ENCODE measurements at places on chromosomes 3 and 15.
A peak's percentile ranks its signal among the peaks of the same experiment; 100 is the strongest.

DNA sequence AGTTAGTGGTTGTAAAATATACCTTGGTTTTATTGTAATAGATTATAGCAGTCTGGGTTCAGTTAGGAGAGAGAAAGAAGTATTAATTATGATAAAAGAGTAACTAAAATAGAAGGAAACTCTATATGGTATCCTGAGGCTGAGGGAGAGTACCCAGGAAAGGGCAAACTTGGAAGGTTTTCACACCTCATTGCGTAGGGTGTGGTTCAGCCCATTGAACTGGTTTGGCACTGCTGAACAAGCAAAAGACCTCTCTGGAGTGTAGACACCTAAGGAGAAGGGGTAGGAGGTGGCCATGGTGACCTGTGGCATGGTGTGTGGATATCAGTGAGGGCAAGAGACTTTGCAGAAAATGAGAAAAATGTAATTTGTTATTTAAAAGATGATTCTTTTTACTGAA, 63.5 kb downstream of the STT3B start:
- no peak for DNase-seq

DNA sequence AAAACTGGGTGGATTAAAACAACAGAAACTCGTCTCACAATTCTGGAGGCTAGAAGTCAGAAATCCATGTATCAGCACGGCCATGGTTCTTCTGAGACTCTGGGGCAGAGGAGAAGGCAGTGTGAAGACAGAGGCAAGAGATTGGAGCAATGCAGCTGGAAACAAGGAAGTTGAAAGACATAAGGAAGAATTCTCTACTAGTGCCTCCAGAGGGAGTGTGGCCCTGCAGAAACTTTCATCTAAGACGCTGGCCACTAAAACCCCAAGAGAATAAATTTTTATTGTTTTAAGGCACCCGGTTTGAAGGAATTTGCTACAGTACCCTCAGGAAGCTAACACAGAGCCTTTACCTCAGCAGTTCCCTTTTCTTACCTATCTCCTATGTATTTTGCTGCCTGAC, 1012.2 kb upstream of the CADM2 start:
- no peak for DNase-seq

- no peak for DNase-seq
These were observed 98.8 kb downstream of the ADAMTS17 start for GRCh38 chr15:100242989-100243388.

GRCh38 chr3:193736616-193737015, 143.6 kb downstream of the OPA1 start:
- DNase-seq = no peak

GRCh38 chr3:36868614-36869436, 76.0 kb downstream of the TRANK1 start:
- DNase-seq = peak; percentile 20

- no peak for DNase-seq
These were observed 236.2 kb downstream of the ZPLD1 start for GRCh38 chr3:102670986-102671385.

DNA sequence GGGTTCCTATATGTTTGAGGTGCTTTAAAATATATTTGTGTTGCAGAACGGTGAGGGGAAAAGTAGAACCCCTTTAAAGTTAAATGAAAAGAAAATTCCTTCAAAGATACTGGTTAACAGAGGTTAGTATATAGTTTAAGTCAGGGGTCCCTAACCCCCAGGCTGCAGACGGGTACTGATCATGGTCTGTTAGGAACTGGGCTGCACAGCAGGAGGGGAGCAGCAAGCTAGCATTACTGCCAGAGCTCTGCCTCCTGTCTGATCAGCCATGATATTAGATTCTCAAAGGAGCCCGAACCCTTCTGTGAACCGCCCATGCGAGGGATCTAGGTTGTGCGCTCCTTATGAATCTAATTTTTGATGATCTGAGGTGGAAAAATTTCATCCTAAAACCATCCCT, 37.5 kb upstream of the RFX7 start:
- no peak for DNase-seq

- DNase-seq = no peak
These were observed 276.6 kb upstream of the CFAP20DC start for GRCh38 chr3:59326246-59327024.

GRCh38 chr3:190426806-190427507, 22.7 kb downstream of the TMEM207 start:
- no peak for DNase-seq

DNA sequence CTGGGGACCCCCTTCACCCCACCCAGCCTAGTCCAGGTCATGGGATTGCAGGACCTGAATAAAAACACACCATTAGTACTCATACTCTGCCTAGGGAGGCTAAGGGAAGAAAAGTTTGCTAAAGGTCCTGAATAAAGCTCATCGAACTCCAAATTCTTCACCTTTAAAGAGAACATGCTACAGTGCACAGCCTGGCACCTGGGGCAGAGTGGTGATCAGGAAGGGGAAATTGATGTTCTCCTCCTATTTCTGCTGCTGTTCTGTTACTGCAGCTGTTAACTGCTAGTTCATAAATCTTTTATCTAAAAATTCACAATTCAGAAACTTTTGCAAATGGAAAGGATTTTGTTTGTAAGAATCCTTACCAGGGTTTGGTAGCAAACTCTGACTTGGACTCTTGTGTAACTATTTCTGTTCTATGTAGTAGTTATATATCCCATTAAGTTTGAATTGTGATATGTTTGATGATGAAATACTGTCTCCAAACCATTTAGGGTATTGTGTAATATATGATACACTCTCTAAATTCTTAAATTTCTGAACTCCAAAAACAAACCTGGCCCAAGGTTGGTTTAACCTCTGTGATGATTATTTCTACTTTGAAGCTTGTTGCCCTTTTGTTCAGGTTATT, 27.9 kb downstream of the MCTP2 start:
- DNase-seq = no peak

DNA sequence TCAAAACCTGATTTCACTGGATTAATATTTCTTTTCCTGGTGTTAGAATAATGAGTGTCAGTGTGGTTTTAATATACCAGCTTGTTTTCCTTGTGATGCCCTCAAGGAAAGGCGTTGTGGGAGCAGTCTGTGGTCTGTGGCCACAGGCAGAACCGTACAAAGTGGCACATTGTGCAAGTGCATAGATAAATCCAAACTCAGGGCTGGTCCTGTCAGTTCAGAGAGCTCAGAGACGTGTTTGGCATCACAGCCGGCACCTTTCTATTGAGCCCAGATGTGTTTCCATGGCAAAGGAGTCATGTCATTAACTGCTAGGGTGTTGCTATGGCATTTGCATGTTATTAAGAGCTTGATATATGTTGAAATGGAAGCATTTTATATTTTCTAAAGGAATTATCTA, 289.9 kb upstream of the RASGRP1 start:
- no peak for DNase-seq

- DNase-seq = no peak
These were observed 26.9 kb downstream of the STOML1 start for GRCh38 chr15:73965094-73965757.

- no peak for DNase-seq
These were observed 73.5 kb downstream of the DAPK2 start for GRCh38 chr15:63972801-63973200.

- DNase-seq = no peak
These were observed 42.2 kb downstream of the TBC1D2B start for GRCh38 chr15:78035321-78035751.

- DNase-seq = no peak
These were observed 34.8 kb upstream of the RASA2 start for GRCh38 chr3:141452045-141452444.

DNA sequence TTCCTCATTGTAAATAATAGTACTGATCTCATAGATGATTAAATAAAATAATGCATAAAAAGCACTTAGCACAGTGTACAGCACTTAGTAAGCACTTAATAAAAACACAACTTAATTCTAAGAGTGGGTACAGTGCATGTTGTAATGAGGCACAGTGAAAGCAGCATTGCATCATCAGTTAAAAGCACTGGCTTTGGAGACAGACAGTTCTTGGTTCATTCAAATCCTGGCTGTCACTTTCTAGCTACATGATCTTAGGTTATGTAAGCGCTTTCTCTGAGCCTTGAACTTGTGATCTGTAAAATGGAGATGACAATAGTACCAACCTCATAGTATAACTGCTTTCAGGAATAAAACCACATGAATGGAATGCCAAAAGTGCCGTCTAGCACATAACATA, 151.5 kb downstream of the DPH6 start:
- no peak for DNase-seq
